ENCODE measurements at places on chromosomes 7 and 10. TPM values are rescaled to one million over a fixed set of nuclear protein-coding genes. Genes with fewer than 3 reads are reported as not detected.
A peak's percentile ranks its signal among the peaks of the same experiment; 100 is the strongest.

- no peak for DNase-seq
These were observed 109.9 kb upstream of the EFCAB10 start for GRCh38 chr7:105691082-105691679.

DNA sequence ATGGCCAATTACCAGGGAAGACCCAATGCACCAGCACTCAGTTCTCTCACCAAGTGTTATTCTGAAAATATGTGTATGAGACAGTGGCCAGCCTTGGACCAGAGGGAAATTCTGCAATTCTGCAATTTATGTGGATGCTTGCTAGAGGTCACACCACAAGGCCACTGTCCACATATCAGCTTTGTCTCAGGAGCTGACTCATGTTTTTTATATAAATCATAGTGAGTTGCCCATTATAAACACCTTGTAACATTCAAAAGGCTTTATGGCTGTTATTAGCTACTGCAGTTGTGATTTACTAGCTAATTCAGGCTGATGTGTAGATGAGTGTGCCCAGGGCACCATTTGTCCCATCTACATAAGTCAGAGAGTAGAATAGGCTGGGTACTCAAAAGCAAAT is 649.0 kb downstream of the LRMDA start:
- DNase-seq, result no peak

DNA sequence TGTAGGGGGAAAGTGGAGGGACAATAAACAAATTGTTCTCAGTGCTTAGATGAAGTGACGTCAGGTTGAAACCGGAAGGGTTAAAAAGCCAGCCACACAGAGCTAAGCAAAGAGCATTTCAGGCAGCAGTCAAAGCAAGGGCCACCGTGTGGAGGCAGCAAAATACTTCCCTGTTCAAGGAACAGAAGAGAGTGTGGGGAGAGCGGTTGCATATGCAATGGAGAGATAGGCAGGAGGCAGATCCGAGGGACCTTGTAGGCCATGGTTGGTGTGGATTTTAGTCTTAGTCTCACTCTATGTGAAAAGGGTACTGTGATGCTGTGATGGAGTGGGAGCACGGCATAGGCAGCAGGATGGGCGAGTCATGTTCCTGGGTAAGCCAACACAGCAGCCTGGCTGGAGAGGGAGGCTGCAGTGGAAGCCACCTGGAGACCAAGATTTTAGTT is 3.8 kb upstream of the STN1 start:
- DNase-seq, result no peak

DNA sequence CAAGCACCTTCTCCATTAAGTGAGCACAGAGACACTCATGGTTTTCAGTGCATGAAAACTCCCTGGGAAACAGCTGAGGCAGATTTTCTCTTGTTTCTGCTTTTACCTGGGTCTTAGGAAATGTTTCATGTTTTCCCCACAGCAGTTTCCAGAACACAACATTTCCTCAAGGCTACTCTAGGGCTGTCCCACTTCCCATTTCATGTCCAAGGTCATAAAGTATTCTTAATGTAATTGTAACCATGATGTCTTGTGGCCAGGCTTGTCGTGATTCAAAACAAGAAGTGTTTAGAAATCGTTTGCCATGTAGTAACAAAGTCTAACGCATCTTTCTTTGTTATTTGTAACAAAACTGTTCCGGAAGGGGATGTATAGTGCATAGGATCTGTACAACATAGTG is 83.8 kb upstream of the NRP1 start:
- no peak for DNase-seq

DNA sequence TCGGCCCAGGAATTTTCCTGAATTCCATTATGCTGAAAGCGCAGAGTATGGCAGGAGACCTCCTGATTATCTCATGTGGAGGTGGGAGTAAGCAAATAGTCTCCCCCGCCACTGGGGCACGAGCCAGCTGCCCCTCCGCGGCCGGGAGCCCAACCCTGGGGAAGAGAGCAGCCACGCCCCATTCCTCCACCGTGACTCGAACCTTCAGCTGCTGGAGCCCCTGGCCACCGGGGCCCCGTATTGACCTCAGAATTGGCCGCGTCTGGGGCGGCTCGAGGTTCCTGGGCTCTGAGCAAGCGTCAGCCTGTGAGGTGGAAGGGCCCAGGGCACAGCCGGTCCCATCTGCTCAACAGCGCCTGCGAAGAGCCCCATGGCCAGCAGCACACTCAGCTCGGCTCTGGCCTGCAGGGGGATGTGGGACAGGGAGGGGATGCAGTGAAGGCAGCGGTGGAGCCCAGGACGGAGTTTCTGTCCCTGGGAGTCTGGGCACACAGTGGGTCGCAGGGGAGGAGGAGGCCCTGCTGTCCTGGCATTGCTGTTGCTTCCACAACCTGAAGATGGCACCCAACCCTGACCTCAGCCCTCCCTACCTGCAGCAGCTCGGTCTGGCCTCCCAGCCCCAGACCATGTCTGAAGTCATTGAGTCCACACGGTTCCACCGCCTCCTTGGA is 97.8 kb downstream of the CHST15 start:
- no peak for DNase-seq

DNA sequence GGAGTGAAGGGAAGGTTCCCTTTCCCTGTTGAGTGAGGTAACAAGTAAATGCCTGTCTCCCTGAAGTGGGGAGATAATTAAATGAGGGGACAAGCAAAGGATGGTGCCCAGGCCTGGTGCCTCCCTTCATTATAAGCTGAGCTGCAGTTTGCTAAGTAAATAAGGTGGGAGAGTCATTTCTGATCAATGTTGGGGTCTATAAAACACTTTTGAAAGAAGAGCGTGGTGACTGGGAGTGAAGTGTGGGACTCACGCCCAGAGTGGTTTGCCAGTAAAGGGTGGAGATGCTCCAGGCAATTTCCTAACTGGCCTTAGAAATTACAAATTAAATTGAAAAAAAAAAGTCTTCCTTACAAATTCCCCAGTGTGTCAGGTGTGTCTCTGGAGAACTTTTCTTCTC is 9.6 kb upstream of the GPR15LG start:
- no peak for DNase-seq

GRCh38 chr10:110546077-110546476 is 21.4 kb upstream of the SMC3 start:
- no peak for DNase-seq

DNA sequence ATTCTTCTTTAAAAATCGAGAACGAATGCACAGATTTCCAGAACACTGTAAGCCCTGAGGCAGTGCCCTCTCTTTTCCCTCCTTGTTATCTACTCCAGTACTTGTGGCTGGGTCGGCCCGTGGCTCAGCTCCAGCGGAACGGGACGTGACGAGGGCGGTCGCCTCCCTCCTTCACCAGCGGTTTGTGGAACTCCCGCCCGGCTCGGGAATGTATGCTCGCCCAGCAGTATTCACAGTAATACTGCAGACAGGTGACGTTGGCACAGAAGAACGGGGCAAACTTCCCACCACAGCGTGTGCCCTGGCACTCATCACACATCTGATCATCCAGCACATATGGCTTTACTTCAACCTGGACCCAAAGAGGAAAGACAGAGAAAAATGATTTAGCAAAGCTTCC is 128.5 kb downstream of the BTAF1 start:
- DNase-seq, result no peak

DNA sequence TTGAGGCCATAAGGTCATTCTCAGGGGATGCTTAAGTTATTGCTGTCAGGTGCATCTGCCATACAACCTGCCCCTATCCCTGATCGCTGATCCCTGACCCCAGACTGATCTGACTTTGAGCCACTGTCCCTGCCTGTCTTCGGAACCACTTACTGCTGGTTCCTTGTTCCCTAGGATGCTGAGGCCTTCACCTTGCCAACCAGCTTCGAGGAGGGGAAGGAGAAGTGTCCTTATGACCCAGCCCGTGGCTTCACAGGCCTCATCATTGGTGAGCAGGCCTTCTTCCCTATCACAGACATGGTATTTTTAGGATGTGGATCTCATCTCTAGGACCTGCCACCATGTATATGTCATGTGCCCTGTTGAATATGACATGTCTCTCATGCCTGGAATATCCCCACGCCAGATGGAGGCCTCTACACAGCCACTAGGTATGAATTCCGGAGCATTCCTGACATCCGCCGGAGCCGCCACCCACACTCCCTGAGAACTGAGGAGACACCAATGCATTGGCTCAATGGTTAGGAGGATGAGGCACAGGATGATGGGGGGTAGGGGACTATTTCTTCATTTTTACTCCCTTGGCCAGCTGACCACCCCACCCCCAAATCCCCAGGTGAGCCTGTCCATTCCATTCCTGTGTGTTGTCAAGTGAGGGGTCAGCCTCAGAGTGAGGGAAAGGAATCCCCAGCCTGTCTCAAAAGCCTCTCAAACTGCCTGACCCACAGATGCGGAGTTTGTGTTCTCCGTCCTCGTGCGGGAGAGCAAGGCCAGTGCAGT is 9.0 kb downstream of the MRPL43 start:
- DNase-seq, result no peak

DNA sequence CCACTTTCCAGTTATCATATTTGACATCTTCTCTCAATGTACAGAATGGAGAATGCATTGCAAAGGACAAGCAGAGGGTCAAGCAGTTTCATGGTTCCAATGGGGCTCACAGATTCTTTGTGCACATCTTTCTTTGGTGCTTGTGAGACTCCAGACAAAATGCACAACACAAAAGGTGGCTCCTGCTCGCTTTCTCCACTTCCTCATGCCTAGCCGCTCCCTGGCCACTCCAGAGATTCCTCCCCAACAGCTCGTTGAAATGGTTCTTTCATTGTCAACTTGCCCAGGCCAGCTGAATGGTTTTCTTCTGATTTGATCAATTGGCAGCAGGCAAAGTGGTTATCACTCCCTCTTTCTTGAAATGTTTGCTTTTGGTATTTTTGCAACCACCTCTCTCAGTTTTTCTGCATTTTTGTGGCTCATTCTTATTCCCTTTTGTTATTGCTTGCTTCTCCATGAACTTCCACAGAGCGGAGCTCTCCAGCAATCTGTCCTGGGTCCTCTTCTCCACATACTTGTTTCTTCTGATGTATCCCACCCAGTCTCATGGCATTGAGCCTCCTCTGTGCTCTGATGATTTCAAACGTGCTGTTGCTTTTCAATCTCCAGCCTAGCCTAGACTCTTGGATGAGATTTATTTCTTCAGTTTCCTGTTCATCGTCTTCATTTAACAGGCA is 507.8 kb upstream of the MKI67 start:
- no peak for DNase-seq

DNA sequence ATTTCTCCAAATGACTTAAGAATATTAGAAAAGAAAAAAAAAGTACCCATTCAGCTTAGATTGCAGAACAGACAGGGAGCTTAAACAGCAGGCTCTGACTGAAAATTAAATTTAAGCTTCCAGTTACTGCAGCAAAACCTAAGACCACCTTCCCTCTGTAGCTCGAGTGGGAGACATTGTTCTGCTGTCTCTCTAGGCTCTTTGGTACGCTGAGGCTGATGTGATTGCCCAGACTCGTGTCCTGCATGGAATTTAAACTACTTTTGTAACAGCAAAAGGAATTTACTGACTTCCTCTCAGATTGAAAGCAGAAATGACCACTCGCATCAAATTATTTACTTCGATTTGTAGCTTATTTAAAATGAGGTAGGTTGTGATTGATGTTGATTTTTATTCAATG is 124.6 kb downstream of the LRRTM3 start:
- DNase-seq, result no peak

DNA sequence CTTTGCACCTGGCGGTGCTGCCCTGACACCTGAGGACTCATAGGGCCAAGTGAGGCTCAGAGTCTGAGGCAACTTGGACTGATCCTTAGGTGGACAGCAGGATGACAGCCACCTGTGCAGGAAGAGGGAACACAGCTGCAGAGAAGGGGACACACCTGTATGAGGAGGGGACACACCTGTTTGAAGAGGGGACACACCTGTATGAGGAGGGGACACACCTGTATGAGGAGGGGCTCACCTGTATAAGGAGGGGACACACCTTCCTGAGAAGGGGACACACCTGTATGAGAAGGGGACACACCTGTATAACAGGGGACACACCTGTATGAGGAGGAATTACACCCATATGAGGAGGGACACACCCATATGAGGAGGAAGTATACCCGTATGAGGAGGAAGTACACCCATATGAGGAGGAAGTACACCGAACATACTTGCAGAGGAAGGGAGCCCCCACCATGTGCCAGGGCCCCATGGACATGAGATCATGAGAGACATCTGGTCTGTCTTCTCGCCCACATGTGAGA is 285.9 kb downstream of the ADARB2 start:
- no peak for DNase-seq

GRCh38 chr10:34705563-34705962 is 109.5 kb downstream of the PARD3 start:
- DNase-seq, result no peak

DNA sequence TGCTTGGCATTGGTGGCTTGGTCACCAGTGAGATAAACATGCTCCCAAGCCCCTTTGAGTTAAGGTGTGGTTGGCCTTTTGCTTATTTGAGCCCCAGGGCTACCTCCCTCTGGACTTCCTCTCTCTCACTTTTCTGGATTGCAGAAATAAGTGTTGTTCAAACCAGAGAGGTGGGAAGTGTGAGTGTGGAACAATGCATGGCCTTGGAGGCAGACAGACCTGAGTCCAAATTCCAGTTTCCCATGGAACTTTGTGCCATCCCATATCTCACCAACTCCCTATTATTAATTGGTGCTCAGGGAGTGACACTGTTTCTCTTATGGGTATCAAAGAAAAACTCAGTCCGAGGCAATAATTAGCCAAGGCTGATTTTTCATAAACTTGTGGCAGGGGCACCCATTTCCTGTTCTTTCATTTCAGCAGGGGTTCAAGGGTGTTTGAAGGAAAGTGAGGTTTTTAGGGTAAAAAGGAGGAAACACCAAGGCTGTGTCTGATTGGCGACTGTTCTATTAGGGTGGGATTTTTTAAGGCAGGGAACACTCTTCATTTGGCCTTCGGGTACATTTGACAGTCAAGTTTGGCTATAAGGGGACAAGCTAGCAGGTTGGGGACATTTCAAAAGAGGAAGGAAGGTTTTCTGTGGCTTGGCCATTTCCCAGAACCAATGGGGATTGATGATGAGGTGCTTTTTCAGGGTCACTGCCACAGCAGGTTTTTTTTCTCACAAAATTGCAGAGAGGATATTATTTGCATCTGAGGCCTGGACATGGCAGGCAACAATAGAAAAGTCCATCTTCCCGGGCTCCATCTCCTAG is 148.8 kb upstream of the NPY start:
- peak; percentile 56 for DNase-seq

Gene NUDT13
- 1.7 TPM for polyA plus RNA-seq

Gene PSD
- polyA plus RNA-seq, result 1.7 TPM

Gene GLCCI1
- 16.7 TPM for polyA plus RNA-seq

Gene IRF5
- 84.9 TPM for polyA plus RNA-seq

Data from GM12878 (cell line).